ENCODE measurements at places on chromosomes 16 and 17.
A peak's percentile ranks its signal among the peaks of the same experiment; 100 is the strongest.

GRCh38 chr17:55769625-55770000 is 18.8 kb downstream of the PCTP start:
- DNase-seq, result no peak

DNA sequence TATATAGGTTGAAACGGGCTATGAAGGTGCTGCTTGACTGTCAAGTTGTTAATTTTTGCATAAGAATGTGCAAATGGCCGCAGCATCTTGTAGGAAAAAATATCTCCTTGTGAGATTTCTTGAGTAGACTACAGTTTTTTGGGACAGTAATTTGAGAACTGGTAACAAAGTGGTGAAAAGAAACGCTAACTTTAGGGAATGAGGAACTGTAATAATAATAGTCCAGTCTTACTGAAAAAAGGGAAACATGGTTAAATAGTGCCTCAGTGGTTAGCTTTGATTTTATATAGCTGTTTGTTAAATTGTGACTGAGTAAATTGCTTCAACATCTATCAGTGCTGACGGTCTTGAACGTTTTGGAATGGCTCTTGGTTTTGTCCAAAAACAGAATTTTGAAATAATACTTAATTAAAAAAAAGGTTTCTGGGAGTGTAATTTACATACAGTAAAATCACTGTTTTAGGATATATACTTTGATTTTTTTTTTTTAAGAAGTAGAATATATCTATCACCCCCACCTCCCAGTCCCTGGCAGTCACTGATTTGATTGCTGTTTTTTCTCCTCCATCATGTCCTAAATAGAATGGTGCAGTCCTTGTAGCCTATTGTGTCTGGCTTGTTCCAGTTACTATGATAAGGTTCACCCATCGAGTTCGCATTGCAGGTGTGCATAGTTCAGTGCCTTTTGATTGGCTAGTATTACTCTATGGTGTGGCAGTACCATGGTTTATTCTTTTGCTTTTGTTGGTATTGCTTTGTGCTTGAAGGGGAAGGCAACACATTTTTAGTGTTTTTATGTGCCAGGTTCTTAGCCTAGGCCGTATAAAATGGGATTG is 2.8 kb downstream of the HAPSTR1 start:
- DNase-seq, result no peak

- DNase-seq, result no peak
Observed at GRCh38 chr16:18969050-18969854, 14.5 kb upstream of the TMC7 start.

GRCh38 chr16:70402916-70403659 is 35.8 kb downstream of the ST3GAL2 start:
- no peak for DNase-seq

GRCh38 chr17:28412099-28412498 is 6.1 kb upstream of the SLC46A1 start:
- no peak for DNase-seq

DNA sequence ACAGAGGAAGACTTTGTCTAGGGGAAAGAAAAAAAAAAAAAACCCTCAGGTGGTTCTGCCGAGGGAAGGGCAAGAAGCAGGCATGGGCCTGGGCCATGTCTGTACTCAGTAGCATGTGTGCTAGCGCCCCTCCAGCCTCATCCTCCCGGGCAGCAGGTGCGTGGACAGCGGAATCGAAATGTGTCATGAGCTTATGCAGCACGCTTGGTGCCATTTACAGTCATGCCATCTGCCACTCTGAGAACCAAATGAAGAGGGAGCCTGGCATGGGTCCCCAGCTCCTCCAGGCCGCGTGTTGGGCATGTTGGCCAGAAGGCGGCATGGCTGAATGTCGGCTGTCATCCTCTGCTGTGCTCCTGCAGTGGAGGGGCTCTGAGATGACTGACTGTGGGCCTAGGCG is 31.4 kb downstream of the CRAMP1 start:
- DNase-seq, result no peak

DNA sequence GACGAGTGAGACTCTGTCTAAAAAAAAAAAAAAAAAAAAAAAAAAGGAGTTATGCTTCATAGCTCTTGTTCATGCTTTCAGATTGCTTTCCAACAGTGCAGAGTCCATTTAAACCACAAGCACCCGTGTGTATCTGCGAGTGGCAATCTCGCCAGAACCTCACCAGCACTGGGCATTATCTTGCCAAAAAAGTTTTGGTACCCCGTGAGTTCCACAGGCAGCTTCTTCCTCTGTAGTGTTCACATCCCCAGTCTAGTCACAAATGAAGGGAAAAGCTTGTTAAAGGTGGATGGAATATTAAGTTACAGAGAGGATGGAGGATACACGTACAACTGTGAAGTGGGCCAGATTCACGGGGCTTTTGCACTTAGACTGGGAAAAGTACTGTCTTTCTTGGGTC is 33.5 kb downstream of the WSB1 start:
- DNase-seq, result peak; percentile 18

- peak; percentile 96 for DNase-seq
Observed at GRCh38 chr17:37488607-37489196, 989 bp upstream of the DUSP14 start.

GRCh38 chr17:6639586-6640535 is 650 bp downstream of the KIAA0753 start:
- no peak for DNase-seq

GRCh38 chr17:49834118-49834743 is 13.6 kb downstream of the TAC4 start:
- DNase-seq, result no peak

DNA sequence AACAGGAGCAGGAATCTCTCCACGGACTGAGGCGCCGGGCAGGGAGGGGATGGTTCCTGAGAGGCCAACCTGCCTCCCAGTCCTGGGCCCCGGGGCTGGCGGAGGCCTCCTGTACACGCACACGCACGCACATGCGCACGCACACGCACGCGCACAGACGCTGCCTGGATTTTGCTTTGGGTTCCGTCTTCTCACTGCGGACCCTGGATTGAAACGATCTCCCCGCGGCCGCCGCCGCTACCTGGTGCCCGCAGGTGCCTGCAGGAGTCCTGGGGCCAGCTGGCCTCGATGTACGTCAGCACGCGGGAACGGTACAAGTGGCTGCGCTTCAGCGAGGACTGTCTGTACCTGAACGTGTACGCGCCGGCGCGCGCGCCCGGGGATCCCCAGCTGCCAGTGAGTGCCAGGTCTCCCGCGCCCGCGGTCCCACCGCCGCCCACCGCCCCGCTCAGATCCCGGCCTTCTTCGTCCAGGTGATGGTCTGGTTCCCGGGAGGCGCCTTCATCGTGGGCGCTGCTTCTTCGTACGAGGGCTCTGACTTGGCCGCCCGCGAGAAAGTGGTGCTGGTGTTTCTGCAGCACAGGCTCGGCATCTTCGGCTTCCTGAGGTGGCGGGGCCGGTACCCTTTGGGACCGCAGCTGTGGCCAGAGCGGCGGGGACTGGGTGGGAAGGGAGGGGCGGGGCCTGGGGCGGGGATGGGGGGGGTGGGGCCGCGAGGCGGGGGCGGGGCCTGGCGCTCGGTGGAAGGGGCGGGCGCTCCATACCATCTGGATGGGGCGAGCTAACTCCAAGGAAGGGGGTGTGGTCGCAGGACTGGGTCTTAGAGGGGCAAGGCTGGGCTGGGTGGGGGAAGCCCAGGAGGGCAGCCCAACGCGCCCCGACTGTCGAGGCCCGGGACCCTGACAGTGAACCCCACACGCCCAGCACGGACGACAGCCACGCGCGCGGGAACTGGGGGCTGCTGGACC is 12.3 kb downstream of the CES4A start:
- no peak for DNase-seq

Measured in vagina (tissue), 2 donors.